Naive thymus-derived CD4-positive, alpha-beta T cell (primary cell): ENCODE measurements at places on chromosomes 3 and 15. TPM values are rescaled to one million over a fixed set of nuclear protein-coding genes. Genes with fewer than 3 reads are reported as not detected.

- no peaks in the 10 kb centered on the region for H3K27me3 ChIP-seq
- no peaks in the 10 kb centered on the region for H3K4me1 ChIP-seq
- DNase-seq = no peak
- H3K36me3 ChIP-seq = no peaks in the 10 kb centered on the region
- H3K27ac ChIP-seq = no peak overlapping the region
These were observed 322.5 kb upstream of the COL8A1 start for GRCh38 chr3:99315896-99316295.

- no peak overlapping the region for H3K27ac ChIP-seq
- no peaks in the 10 kb centered on the region for H3K36me3 ChIP-seq
- H3K4me3 ChIP-seq = no peak overlapping the region
- H3K4me1 ChIP-seq = no peaks in the 10 kb centered on the region
- H3K27me3 ChIP-seq = no peaks in the 10 kb centered on the region
These were observed 265.0 kb downstream of the OPA1 start for GRCh38 chr3:193857996-193858395.

- peaks cover 26% of the 10 kb centered on the region for H3K4me1 ChIP-seq
- no peak overlapping the region for H3K4me3 ChIP-seq
- DNase-seq = peak; percentile 63
- H3K36me3 ChIP-seq = no peaks in the 10 kb centered on the region
- H3K27me3 ChIP-seq = no peaks in the 10 kb centered on the region
These were observed 58.2 kb downstream of the RAB7A start for GRCh38 chr3:128784232-128784631.

DNA sequence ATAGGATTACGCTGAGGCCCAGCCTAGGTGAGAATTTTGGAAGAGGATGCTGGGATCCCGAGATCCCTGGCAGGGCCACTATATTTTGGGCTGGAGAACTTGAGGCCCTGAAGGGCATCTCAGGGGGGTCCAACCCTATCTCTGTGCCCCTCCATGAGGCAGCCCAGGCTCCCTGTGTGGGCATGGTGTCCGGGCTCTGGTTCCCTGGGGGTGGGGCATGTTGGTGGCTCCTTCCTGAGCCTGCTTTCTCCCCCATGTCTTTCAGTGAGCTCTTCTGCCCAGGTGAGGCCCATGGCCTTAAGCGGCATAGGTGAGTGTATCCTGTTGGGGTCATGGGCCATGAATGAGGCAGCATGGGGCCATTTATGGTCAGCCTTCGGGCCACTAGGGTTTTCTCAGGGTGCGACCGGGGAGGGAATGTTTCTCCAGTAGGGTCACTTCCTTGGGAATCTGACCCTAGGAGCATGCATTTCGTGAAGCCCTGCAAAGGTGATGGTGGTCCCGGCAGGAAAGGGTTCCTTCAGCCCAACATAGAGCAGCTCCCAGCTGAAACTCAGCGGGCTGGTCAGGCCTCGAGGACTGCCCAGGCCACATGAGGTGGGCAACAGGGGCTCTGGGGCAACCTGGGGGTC lies 191.3 kb downstream of the UBE3A start:
- H3K4me3 ChIP-seq = no peak overlapping the region
- no peak overlapping the region for H3K27ac ChIP-seq

GRCh38 chr3:182979674-182980191 lies 605 bp downstream of the DCUN1D1 start:
- peak overlapping the region; percentile 75 for H3K4me3 ChIP-seq
- H3K27ac ChIP-seq = peak overlapping the region; percentile 74
- H3K4me1 ChIP-seq = peaks cover 20% of the 10 kb centered on the region
- no peaks in the 10 kb centered on the region for H3K27me3 ChIP-seq
- no peaks in the 10 kb centered on the region for H3K36me3 ChIP-seq

- no peaks in the 10 kb centered on the region for H3K36me3 ChIP-seq
- no peak overlapping the region for H3K27ac ChIP-seq
- no peaks in the 10 kb centered on the region for H3K4me1 ChIP-seq
- H3K27me3 ChIP-seq = no peaks in the 10 kb centered on the region
These were observed 19.9 kb downstream of the GOLM2 start for GRCh38 chr15:44308415-44308814.

- no peaks in the 10 kb centered on the region for H3K27me3 ChIP-seq
- no peaks in the 10 kb centered on the region for H3K36me3 ChIP-seq
- H3K4me3 ChIP-seq = no peak overlapping the region
- no peaks in the 10 kb centered on the region for H3K4me1 ChIP-seq
- no peak for DNase-seq
These were observed 227.6 kb downstream of the ADAMTS9 start for GRCh38 chr3:64460141-64460730.

- no peak overlapping the region for H3K4me3 ChIP-seq
- no peaks in the 10 kb centered on the region for H3K36me3 ChIP-seq
- peaks cover 8% of the 10 kb centered on the region for H3K4me1 ChIP-seq
- DNase-seq = no peak
These were observed 22.2 kb downstream of the MELTF start for GRCh38 chr3:197007296-197007940.

DNA sequence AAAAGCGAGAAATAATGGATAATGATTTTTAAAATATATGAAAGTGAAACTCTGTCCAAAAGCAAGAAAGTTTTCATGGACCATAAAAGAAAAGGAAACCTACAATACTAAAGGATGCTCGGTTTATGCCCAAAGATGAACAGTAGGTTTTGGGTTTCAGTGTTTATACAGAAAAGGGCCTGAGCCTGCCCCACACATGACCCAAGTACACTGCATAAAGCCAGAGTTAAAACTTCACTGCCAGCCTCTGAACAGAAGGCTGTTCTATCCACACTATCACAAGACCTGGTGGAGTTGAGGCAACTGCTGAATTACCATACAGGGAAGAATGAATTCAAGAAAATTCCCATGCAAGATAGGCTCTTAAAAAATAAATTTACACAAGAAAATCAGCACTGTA lies 165.2 kb downstream of the MECOM start:
- no peaks in the 10 kb centered on the region for H3K36me3 ChIP-seq
- no peak overlapping the region for H3K4me3 ChIP-seq
- H3K4me1 ChIP-seq = no peaks in the 10 kb centered on the region
- H3K27me3 ChIP-seq = no peaks in the 10 kb centered on the region
- H3K27ac ChIP-seq = no peak overlapping the region
- no peak for DNase-seq

DNA sequence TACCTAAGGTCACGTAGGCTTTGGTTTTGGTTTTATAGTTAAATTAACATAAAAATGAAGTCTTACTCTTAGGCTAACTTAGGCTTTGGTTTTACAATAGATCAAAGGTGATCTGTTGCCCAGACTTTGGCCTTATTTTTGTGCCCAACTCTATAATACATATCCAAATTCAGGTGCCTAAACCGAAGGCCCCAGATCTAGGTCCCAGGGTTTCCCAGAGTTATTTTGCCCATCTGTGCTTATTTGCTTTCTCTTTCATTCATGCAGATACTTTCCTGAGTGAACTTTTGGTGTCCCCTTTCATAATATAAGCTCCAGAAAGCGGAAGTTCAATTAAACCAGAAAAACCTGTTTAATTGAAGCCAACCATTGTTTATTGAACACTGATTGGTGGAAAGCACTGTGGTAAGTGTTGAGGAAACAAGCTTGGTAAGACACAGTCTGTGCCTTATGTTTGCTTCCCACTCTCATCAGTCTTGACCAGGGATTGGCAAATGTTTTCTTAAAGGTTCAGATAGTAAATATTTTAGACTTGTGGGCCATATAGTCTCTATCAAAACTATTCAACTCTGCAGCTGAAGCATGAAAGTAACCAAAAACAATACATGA lies 209.7 kb downstream of the WDR72 start:
- H3K4me3 ChIP-seq = no peak overlapping the region
- no peak for DNase-seq
- no peaks in the 10 kb centered on the region for H3K36me3 ChIP-seq
- no peak overlapping the region for H3K27ac ChIP-seq

- no peak overlapping the region for H3K27ac ChIP-seq
- no peaks in the 10 kb centered on the region for H3K27me3 ChIP-seq
- no peak overlapping the region for H3K4me3 ChIP-seq
- H3K36me3 ChIP-seq = no peaks in the 10 kb centered on the region
- H3K4me1 ChIP-seq = no peaks in the 10 kb centered on the region
These were observed 497.9 kb upstream of the SGO1 start for GRCh38 chr3:20683910-20684309.

GRCh38 chr3:128269006-128269775 lies 115.9 kb downstream of the EEFSEC start:
- no peak for DNase-seq
- H3K4me3 ChIP-seq = no peak overlapping the region
- H3K36me3 ChIP-seq = no peaks in the 10 kb centered on the region
- no peak overlapping the region for H3K27ac ChIP-seq
- H3K27me3 ChIP-seq = no peaks in the 10 kb centered on the region
- no peaks in the 10 kb centered on the region for H3K4me1 ChIP-seq

DNA sequence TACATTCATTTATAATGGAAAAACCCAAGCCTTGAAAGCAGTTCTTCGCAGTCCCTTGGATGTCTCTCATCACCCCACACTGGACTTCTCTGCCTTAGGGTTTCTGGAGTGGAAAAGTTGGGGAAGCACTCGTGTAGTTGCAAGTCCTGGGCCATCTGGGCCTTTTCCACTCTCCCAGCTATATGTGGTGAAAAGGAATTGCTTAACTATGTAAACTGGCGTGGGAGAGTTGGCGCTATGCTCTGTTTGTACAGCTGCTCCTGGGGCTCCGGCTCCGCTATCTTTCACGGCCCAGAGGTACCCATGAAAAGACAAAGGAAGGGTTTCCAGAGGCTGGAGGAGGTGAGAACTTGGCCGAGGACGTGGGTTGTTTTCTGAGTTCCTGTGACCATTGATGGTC lies 81.1 kb upstream of the MYZAP start:
- H3K27ac ChIP-seq = no peak overlapping the region
- no peaks in the 10 kb centered on the region for H3K4me1 ChIP-seq
- DNase-seq = no peak
- H3K4me3 ChIP-seq = no peak overlapping the region
- H3K27me3 ChIP-seq = no peaks in the 10 kb centered on the region
- H3K36me3 ChIP-seq = no peaks in the 10 kb centered on the region

DNA sequence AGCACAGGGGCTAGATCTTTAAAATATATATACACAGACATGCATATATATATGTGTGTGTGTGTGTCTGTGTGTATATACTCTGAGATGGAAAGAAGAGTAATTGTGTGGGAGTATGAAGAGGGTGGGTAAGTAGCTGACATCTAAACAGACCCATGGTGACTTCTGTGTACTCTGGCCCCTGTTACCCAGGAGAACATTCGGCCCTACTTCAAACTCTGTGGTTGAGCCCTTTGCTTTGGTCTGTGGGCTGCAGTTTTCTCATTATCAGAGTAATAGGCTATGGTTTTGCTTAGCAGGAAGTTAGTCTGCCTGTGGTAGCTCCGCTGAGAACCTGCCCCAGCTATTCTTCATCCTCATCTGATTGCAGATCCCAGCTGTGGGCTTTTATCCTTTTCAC lies 141.4 kb downstream of the RBPMS2 start:
- H3K4me3 ChIP-seq = peak overlapping the region; percentile 5
- DNase-seq = no peak
- peak overlapping the region; percentile 47 for H3K27ac ChIP-seq
- H3K27me3 ChIP-seq = no peaks in the 10 kb centered on the region

DNA sequence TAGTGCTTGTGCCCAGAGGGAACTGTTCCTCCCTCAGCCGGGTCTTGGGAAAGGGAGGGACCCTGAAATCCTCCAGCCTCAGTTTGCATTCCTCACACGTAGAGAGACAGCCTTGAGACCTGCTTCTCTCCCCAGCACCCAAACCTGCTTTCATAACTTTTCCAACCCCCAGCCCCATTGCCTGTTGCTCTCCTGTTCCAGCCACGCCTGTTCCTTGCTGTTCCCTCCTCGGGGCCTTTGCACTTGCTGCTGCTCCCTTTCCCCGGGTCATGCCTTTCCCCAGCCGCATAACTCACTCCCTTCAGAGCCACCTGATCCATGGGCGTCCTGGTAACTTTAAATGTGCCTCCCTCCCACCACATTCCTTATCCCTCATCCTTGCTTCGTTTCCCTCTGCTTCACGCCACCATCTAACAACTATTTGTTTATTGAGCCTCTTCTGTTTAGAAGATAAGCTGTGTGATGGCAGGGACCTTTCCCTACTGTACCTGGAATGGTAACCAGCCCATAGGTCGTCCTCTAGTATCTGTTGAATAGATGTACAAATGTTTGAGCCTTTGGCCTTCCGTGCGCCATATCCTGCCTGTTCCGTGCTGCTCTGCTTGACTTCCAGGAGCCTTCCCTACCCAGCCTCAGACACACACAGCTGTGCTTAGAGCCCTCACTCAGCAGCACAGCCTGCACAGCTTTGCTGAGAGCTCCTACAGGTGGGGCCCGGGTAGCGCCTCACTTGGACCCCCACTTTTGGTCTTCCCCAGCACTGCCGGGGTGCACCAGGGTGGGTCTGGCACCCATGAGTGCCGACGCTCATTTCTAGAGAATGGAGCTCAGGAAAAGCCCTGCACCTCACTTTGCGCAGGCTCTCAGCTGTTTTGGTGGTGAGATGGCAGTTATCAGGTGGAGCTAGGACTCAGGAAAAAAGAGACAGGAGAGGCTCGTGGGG lies 60.2 kb downstream of the SCN5A start:
- H3K4me1 ChIP-seq = no peaks in the 10 kb centered on the region
- DNase-seq = no peak
- no peaks in the 10 kb centered on the region for H3K36me3 ChIP-seq
- no peak overlapping the region for H3K27ac ChIP-seq
- no peaks in the 10 kb centered on the region for H3K27me3 ChIP-seq

GRCh38 chr15:47139965-47140364 lies 577.3 kb upstream of the SEMA6D start:
- H3K4me3 ChIP-seq = no peak overlapping the region
- H3K36me3 ChIP-seq = no peaks in the 10 kb centered on the region
- H3K4me1 ChIP-seq = no peaks in the 10 kb centered on the region
- DNase-seq = no peak

DNA sequence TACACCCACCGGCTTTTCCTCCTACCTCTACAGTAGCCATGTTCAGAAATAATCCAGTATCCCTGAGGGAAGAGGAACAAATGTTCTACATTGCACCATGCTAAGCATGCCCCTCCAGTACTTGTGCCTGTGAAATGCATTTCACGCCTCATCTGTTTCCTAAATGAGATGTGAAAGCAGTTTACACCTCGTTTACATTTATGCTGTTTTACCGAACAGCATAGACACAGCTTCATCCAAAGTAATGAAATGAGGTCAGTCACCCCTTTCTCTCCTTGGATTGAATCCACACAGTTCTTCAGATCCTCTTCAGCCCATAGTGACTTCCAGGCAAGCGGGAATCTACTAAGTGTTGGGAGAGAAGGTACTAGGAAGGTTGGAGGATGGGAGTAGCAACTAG lies 514.3 kb downstream of the PDCD6IP start:
- DNase-seq = no peak

CFAP161 gene
- not detected for total RNA-seq

C3orf85 gene
- total RNA-seq = not detected

SYNPR gene
- total RNA-seq = not detected

CLDN16 gene
- not detected in 2 replicates for total RNA-seq

SKIC8 gene
- total RNA-seq = 26.7 TPM

IQCF5 gene
- total RNA-seq = not detected

SH2D7 gene
- total RNA-seq = not detected
